NCI-H1092 (cell line): ENCODE measurements at places on chromosomes 6 and 20.

DNA sequence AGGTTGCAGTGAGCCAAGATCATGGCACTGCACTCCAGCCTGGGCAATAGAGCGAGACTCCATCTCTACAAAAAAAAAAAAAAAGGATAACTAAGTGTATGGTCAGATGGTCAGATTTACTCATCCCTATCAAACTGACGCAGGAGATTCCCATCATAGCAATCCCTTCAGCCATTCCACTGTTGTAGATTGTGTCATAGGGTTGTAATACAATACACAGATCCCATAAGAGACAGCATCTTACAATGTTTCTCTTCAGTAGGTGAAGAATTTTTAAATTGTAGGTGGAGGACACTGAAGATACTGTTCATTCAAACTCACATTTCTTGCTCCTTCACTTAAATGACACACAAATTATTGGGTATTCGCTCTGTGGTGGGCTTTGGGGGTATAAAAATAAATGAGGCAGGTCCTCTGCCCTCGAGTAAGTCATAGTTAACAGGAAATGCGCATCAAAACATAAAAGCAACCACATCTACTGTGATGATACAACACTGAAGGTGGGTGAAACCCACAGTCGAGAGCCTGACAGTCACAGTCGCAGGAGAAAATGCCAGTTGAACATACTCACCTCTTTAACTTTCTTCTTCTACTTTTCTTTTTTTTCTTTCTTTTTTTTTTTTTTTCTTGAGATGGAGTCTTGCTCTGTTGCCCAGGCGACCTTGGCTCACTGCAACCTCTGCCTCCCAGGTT is 205.5 kb downstream of the ZNF217 start:
- DNase-seq: no peak

GRCh38 chr6:46013639-46014038 is 2.0 kb downstream of the CLIC5 start:
- DNase-seq: no peak

GRCh38 chr6:43809417-43810305 is 39.6 kb downstream of the VEGFA start:
- no peak for DNase-seq

DNA sequence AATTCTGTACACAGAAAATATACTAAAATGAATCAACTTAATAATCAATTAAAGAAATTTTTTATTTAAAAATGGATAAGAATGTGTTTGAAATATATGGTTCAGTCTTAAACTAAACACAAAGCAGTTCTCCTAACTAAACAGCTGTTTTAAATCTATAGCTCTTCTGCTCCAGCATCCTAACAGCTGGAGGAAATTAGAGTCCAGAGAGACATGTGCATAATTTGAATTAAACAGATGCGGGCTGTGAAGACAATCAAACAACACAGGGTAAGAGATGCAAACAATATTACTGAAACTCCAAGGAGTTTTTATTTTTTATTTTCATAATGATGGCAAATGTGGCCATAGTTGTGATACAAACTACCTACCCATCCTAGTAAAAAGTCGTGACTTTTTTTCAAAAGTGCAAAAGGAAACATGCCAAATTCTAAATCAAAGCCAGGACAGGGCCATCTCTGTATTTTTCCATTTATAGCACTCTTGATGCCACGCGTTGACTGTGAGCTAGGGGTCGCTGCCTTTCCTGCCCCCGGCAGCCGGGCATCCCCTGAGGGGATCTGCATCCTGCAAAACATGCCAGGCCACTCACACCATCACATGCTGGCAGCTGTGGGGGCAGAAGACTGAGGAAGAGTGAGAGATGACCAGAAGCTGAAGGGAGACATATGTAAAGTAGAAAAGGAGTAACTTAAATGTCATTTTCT is 310.6 kb downstream of the PRKN start:
- DNase-seq: no peak

DNA sequence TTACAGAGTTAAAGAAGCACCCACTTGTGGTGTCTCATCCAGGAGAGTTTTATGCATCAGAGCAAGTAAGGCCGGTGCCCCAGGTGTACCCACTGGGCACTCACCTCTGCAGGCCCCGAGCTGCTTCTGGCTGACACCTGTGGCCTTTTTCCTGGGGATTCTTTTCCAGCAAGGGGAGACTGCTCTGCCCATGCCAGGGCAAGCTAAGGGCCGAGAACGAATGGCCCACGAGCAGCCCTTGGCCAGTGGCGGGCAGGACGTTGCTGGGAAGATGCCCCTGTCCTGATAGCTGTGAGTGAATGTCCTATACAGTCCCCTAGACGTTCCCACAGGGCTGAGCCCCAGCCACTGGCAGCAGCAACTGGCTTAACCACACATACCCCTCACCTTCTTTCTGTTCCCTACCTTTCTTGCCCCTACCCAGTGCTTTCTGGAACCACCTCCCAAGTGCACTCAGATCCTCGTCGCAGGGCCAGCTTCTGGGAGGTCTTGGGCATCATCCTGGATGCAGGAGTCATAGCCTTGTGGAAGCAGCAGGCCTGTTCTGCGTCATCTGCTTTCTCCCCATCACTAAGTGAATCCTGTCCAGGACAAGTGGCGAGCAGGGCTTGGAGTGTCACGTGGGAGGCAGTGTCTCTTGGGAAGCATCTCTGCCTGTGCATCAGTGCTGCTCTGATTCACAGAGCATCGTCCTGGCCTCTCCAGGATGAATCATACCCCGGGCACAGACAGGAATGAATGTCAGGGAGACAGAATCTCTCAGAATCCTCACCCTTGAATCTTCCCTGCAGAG is 32.5 kb downstream of the SYNDIG1 start:
- no peak for DNase-seq

DNA sequence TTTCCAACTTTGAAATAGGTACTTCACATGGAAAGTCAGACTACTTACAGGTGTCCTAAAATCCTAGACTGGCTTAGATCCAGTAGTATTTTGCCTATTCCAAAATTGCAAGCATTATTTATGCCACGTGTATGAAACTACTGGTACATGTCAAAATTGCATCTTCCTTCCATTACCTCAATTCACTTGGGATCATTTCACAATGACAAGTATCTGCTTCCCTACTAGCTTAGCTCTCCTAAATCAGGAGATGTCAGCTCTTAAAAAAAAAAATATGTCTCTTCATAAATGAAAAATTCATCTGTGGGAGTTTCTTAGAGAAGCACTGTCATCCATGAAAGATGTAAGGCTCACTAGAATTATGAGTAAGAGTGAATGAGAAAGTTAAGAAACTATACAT is 466.6 kb upstream of the MANEA start:
- no peak for DNase-seq

GRCh38 chr6:33212857-33213165 is 4.5 kb downstream of the RING1 start:
- no peak for DNase-seq

DNA sequence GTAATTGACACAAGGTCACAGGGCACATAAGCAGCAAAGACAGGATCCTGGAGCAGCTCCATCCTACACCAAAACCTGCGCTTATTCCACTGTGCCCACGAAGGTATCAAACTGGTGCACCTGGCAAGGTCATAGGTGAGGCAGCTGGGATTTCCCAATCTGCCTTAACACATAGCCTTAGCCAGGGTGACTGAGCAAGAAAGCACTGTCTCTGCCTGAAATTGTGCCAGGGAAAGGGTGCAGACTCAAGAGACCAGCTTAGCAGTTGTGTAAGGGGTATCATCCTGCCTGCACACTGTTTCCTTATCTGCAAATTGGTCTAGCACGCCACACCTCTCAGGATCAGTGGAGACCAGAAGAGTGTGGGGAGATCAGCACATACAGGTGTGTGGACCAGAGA is 82.8 kb downstream of the MAFB start:
- DNase-seq: no peak

DNA sequence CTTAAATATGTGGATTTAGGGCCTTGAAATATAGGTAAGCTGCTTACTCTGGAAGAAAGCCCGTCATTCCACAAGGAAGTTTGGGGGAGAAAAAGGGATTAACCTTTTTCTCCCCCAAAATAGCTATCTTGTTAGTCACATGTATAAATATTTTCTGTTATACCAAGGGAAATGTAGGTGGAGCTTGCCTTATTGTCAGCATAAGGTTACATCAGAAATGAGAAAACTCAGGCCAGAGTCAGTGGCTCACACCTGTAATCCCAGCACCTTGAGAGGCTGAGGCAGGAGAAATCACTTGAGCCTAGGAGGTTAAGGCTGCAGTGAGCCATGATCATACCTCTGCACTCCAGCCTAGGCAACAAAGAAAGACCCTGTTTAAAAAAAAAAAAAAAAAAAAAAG is 129.9 kb downstream of the LRFN2 start:
- no peak for DNase-seq

- no peak for DNase-seq
These were observed 197.4 kb downstream of the PTPRK start for GRCh38 chr6:128323011-128323410.

DNA sequence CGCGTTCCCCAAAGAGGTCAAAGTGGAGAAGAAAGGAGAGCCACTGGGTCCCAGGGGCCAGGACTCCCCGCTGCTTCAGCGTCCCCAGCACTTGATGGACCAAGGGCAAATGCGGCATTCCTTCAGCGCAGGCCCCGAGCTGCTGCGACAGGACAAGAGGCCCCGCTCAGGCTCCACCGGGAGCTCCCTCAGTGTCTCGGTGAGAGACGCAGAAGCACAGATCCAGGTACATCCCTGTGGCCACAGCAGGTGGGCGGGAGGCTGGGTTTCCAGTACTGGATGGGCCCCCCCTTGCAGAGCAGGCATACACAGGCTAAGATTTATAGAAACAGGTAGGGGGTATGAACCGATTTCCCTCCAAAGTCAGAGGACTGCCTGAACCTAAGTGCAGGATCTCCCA is 42.7 kb upstream of the SMIM28 start:
- DNase-seq: no peak

DNA sequence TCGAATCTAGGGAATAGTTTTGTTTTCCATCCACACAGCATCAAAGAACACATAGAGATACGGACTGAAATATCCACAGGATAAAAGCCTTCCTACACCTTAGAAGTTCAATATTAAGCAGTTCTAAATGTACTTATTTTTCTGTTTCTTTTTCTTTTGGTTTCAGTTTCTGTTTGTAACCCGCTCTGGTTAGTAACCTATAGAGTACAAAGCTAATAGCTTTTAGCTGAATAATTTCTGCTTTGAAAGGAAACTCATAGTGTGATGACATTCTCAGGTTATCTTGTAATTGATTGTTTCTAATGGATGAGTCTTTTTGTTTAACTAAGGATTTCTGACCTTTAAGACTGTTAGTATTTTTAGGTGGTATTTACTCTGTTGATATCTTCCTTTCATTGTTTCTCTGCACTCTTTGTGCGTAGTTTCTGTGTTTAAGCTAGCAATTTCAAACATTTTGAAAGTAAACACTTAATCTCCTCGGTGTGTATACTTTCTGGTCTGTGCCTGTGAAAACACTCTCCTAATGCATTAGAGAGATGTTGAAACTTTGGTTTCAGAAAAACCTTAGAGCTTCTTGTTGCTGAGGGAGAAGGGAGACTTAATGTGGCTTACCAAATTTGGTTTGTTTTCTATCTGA is 385.5 kb downstream of the HDGFL1 start:
- DNase-seq: no peak

- no peak for DNase-seq
These were observed 114.5 kb downstream of the JAG1 start for GRCh38 chr20:10559266-10559665.

GRCh38 chr6:3455569-3456394 is 1.1 kb downstream of the SLC22A23 start:
- no peak for DNase-seq

DNA sequence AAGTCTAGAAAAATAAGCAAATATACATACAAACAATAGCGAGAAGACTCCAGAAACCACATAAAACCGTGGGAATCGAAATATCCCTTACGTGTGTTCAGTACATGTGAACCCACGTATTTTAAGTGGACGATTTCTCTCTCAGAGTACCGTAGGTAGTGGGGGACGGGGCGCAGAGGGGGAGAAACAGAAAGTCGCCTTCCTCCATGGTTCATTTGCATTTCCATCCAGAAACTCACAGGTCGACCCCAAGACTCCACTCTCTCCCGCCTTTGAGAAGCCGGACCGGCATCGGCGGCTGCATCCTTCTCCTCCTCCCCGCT is 538 bp upstream of the ENPP1 start:
- DNase-seq: no peak

DNA sequence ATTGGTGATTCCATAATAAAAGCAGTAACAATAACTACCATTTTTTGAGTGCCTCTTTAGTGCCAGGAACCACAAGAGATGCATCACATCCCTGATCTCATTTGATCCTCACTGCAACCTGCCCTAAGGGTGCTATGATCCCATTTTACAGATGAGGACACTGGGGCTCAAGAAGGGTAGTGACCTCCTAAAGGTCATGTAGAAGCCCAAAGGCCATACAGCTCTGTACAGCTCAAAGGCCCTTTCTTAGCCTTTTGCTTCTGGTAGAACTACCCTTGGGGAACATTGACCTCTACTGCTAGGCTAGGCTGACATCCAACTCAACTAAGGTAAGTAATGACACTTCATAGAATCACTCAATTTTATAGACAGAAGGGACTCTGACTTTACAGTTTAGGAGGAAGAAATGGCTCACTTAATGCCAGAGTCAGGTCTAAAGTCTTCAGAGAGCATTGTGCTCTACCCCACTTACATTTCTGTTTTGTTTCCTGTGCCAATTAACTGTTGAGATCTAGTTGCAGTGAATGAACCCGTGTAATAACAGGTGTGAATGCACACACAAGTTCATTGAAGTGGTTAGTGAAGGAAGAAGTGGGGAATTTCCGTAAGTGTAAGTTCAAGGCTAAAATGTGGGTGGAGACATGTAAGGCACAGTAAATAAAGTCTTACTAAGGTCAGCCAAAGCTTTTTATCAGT is 10.7 kb downstream of the SLC9A8 start:
- DNase-seq: no peak

DNA sequence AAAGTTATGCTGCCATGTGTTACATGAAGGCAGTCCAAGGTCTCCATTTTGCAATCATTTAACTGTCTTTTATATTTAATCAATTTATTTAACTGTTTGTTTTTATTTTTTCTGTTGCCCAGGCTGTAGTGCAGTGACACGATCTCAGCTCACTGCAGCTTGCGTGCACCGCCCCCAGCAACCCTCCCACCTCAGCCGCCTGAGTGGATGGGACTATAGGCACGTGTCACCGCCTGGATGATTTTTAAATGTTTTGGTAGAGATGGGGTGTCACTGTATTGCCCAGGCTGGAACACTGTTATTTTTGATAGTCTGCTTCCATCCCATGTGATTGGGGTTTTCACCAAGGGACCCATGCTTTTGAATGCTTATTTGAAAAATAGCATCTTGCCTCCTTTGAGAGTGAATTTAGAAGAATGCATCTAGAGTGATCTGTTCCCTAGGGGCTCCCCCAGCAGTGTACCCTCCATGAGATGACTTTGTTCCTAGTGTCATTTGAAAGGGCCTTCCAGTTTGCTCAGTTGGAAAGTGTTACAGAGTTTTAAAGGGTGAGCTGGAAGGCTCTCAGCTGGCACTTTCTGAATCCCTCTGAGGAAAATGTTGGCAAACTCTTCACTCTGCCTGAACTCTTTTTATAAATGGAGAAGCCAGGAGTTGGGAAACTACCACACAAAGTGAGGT is 143.4 kb downstream of the JARID2 start:
- DNase-seq: no peak
